Stimulated activated CD4-positive, alpha-beta T cell treated with anti-CD3 and anti-CD28 coated beads, Interleukin-4, amount 100 ng/mL, for 24 hours (primary cell): ENCODE measurements at places on chromosomes 2 and 18.

- no peak for DNase-seq
These were observed 29.5 kb downstream of the SLC39A10 start for GRCh38 chr2:195686564-195686963.

- DNase-seq, result no peak
These were observed 179.7 kb downstream of the AGPS start for GRCh38 chr2:177572236-177572671.

- DNase-seq, result no peak
These were observed 25.3 kb downstream of the BABAM2 start for GRCh38 chr2:27915874-27916273.

GRCh38 chr2:171249689-171250088, 89.0 kb upstream of the TLK1 start:
- DNase-seq, result no peak

GRCh38 chr2:33678436-33678835, 79.3 kb upstream of the FAM98A start:
- no peak for DNase-seq

DNA sequence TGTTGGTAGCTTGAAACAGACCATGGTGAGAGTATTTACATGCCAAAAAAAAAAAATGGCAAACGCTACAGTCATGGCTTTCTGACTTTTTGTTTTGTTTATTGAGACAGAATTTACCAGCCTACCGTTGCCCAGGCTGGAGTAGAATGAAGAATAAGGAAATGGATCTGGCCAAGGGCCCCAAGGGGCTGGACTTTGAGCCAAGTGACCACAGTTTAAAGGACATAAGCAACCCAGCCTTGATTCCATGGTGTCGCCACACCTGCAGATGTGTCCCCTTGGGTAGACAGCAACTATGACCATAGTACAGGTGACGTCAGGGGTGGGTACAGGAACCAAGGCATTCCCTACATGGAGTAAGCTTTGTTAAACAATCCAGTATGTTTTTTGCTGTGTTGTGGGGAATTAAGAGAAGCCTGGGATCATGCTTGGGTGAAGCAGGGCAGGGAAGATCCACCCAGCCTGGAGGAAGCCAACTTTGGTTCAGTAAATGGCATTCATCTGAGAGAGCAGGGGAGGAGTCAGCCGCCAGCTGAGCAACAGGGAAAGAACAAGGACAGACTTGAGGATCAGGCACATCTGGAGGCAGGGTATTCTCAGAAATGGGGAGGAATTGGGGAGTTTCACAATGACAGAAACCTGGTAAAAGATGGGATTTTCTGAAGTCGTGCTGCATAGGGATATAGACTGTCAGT, 110.3 kb upstream of the SH3BP4 start:
- no peak for DNase-seq

GRCh38 chr2:125398738-125399524, 1257.0 kb upstream of the GYPC start:
- no peak for DNase-seq

- no peak for DNase-seq
These were observed 86.3 kb upstream of the EFEMP1 start for GRCh38 chr2:56009758-56010458.

- DNase-seq, result no peak
These were observed 246.1 kb upstream of the TNP1 start for GRCh38 chr2:217105733-217106649.

DNA sequence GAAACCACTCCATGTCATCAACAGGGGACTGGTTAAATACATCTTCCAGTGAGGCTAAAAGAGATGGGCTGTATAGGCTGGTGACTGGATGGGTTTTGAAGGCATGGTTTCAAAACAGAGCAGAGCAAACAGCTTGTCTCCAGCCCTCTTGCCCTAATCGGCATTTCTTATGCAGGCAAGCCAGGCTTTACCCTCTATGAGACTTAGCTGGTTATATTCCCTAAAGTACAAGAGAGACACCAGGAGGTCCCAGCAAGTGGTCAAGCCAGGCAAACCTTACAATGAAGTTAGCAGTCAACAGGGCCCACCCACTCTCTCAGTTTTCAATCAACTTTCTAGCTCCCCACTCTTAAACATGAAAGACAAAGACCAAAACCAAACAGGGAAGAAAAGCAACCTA, 19.0 kb downstream of the OSBPL1A start:
- DNase-seq, result no peak

DNA sequence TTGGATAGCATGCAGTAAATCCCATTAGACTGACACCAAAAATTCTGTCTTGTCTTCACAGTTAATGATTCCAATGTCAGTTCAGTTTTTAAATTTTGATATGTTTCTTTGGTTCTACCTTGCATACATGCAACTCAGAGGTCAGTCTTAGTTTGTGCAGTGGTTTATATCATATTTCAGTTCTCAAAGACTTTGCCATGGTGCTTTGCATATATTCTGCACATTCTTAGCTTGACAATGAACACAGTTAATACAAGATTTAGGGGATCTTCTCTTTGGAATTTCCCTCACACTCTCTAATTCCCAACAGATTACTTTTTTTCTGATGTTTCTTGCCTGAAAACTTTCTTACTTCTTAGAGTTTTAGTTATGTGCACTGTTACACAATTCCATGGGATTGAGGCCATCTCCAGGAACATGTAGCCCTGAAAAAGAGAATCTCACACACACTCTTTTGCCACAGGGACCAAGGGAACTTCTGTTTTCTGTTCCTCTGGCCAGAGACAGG, 17.3 kb downstream of the NOL4 start:
- no peak for DNase-seq

DNA sequence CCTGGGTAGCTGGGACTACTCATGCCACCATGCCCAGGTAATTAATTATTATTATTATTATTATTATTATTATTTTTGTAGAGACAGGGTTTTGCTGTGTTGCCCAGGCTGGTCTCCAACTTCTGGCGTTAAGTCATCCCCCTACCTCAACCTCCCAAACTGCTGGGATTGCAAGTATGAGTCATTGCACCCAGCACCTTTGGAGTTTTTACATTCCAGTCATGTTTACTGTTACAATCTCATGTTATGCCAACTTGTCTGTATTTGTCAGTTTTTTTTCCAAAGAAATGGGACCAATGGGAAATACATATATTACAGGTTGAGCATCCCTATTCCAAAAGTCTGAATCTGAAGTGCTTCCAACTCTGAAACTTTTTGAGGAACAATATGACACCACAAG, 903.8 kb downstream of the SLC4A3 start:
- DNase-seq, result no peak
